CD4-positive, alpha-beta T cell treated with Interleukin-1 beta for 1 hour (primary cell): ENCODE measurements at places on chromosomes 13 and 19.

GRCh38 chr13:109101550-109102144 is 472.2 kb downstream of the MYO16 start:
- DNase-seq = no peak

DNA sequence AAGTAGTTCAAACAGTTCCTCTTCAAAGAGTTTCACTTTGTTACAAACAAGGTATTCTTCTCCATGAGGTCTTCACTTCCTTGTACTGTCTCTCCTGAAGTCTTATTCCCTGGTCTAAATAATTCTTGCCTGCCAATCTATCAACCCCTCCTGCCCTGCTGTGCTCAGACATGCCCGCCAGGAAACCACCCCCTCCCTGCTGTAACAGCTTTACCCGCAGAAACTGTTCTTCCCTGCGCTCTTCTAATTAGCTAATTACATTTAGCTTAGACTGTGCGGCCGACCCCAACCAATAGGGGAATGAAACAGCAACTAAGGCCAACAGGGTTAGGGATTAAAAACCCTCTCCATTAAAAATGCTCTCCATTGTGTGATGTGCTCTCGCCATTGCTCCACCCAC is 46.7 kb downstream of the ZNF846 start:
- DNase-seq = no peak

DNA sequence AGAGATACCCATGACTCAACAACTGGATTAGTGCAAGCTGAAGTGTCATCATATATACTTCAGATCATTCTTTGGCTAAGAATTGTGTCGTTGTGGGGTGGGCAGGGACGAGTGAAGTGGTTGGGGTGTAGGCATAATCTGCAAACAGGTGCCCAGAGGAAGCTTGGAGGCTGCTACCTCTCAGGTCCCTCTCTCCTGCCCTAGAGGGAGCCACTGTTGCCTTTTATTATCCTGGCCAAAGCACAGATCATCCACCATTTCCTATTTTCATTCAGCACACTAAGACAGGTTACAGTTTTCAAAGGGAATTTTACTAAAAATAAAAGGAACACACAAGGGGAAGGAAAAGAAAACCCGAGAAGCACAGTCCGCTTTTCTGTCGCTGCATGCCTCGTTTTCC is 126.6 kb downstream of the HS6ST3 start:
- no peak for DNase-seq

DNA sequence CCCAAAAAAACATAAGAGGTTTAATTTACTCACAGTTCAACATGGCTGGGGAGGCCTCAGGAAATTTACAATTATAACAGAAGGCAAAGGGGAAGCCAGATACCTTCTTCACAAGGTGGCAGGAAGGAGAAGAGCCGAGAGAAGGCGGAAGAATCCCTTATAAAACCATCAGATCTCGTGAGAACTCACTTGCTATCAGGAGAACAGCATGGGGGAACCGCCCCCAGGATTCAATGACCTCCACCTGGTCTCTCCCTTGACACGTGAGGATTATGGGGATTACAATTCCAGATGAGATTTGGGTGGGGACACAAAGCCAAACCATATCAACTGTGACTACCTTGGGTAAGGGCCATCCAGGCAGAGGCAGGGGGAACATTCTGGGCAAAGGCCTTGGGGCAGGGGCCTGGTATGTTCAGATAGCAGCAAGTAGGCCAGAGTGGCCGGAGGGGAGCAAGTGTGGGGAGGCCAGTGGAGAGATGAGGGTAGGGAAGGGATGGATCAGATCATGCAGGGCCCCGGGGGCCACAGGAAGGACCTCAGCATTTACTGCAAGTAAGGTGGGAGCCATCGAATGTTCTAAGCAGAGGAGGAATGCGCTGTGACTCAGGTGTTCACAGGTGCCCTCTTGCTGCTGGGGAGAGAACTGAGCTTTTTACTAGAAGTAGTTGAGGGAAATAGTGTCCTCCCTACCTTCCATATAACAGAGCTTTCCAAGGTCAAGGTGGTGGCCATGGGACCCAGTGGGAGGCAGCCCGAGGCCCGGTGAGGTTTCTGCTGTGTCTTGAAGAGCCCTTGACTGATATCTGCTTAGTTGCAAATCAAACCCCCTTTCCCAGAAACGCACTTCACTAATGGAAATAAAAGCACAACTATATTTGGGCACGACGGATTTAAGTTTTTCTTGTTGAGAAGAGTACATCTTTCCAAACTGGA is 18.0 kb downstream of the RAB3D start:
- peak; percentile 11 for DNase-seq

DNA sequence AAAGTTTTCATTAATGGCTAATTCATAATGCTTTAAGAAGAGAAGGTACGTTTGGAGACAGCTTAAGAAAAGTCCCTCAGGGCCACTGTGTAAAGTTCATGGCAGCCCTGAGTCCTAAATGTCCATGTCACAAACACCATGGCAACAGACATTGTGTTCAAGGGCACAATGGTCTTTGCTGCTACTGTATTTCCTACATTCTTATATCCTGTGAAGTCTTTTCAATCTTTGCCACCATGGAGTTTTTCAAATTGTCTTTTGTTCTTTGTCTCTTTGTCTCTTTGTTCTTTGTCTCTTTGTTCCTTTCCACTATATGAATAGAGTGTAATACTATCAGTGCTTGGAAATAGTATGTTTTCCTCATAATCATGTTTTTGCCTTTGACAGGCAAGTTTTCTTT is 178.8 kb downstream of the VWA8 start:
- no peak for DNase-seq

DNA sequence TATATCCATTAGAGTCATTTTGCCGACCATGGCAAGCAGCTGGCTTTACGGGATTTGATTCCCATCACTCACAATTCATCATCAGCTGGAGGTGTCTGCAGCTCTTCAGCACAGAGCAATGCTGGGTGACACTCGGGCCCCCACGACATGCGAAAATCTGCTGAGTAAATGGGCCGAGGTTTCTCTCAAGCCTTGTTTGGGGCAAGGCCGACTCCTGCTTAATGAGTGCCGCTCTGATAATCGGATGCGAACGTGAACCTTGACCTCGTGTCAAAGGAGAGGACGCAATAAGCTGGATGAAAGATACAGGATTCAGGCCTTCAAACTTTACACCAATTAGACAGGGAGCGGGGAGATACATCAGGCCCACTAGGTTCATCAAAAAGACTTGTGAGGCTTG is 65.2 kb downstream of the GGACT start:
- DNase-seq = no peak
